HepG2 (cell line): ENCODE measurements at places on chromosomes 2 and 18. TPM values are rescaled to one million over a fixed set of nuclear protein-coding genes. Genes with fewer than 3 reads are reported as not detected.

The RNF138 gene
- 11.0 and 14.6 TPM in 2 replicates for polyA plus RNA-seq

The MOGAT1 gene
- polyA plus RNA-seq, result 0.81 and 0.98 TPM in 2 replicates

The FAM161A gene
- 1.8 and 2.7 TPM in 2 replicates for polyA plus RNA-seq

The GPAT2 gene
- polyA plus RNA-seq, result not detected in 2 replicates

The UGT1A3 gene
- polyA plus RNA-seq, result 0.39 TPM in 1 of 2 replicates, not detected in the other

The SPR gene
- 32.4 and 34.0 TPM in 2 replicates for polyA plus RNA-seq

The KHK gene
- polyA plus RNA-seq, result 99.2 and 139 TPM in 2 replicates

The DPYSL5 gene
- 0.03 and 0.15 TPM in 2 replicates for polyA plus RNA-seq

The EPAS1 gene
- polyA plus RNA-seq, result 182 and 202 TPM in 2 replicates

The MYO5B gene
- polyA plus RNA-seq, result 12.4 and 13.1 TPM in 2 replicates
